CD4-positive, alpha-beta T cell treated with Interleukin-17A for 4 hours (primary cell): ENCODE measurements at places on chromosomes 3 and 15.

DNA sequence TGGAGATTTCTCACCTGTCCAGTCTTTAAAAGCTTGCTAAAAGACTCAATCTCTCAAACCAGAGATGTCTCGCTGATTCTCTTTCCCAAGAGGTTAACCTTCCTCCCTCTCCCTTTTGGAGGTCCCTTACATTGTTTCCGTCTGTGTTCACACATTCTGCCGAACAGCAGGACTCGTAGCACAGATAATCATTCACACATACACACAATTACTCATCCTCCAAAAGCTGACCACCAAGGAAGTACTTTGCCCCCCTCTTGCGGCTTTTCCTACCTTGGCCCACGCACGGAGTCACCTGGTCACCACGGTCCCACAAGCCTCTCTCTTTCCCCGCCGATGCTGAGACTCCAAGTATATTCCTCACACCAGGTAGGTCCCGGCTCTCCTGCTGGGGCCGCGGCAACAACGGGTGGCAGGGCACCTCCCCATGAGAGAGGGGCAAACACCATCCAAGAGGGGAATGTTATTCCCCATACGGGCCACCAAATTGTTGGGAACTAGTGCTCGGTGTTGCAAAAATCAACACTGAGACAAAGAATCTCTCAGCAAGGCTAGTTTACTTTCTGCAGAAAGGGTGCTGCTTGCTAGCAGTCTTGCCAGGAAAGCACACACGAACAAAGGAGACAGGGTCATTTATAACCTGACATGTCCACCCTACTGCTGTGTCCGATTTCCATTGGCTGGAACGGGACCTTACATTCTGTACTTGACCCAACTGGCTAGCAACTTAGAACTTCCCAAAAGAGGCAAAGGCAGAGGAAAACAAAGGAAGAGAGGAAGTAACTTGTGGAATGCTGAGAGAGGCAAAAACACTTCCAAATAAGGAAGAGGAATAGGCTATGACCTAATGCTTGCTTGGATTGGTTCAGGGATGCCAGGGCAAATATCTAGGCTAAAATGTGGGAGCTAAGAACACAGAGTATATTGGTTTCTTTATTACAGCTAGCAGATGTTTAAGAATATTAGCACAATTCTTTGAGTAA is 102.1 kb upstream of the NECTIN3 start:
- DNase-seq = no peak

GRCh38 chr3:187321766-187322165 is 30.2 kb upstream of the MASP1 start:
- DNase-seq = no peak

- no peak for DNase-seq
Observed at GRCh38 chr3:129377615-129378014, 50.8 kb downstream of the EFCAB12 start.

DNA sequence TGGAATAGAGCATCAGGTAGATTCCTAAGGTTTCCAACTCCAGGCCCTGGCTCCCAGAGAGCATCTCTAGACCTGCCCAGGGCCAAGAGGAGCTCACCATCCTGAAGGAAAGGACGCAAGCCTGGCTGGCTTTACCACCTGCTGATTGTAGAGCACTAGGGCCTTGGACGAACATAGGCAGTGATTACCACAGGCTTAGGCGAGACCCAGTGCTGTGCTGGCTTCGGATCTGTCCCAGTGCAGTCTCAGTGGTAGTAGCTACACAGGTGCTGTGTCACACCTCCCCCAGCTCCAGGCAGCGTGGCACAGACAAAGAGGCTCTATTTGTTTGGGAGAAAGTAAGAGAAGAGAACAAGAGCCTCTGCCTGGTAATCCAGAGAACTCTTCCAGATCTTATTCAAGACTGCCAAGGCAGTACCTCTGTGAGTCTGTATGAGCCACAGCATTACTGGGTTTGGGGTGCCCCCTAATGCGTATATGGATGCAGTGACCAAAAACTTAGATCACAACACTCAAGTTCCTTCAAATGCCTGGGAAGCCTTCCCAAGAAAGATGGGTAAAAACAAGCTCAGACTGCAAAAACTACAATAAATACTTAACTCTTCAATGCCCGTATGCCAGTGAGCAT is 25.4 kb downstream of the ISG20 start:
- DNase-seq = peak; percentile 74

GRCh38 chr3:3281024-3281423 is 101.5 kb upstream of the CRBN start:
- DNase-seq = no peak

DNA sequence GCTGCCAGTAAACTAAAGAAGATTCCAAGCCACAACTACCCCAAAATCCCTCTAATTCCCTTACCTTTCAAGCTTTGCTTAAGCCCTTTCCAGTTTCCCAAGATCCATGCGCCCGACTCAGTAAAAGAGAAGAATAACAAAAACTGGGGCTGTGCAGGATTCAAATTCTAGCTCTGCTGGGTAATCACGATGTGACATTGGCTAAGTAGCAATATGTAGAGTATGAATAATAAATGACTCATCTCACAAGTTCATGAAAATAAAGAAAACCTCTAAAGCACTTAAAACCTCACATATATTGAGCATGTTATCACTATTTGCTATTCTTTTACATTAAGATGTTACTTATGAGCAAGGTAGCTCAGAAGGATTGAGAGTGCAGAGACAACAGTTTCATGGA is 522.2 kb upstream of the ZNF717 start:
- no peak for DNase-seq

- DNase-seq = no peak
Observed at GRCh38 chr3:177427540-177427939, 230.3 kb upstream of the TBL1XR1 start.

- DNase-seq = no peak
Observed at GRCh38 chr15:42130246-42130986, 26.0 kb downstream of the PLA2G4F start.

DNA sequence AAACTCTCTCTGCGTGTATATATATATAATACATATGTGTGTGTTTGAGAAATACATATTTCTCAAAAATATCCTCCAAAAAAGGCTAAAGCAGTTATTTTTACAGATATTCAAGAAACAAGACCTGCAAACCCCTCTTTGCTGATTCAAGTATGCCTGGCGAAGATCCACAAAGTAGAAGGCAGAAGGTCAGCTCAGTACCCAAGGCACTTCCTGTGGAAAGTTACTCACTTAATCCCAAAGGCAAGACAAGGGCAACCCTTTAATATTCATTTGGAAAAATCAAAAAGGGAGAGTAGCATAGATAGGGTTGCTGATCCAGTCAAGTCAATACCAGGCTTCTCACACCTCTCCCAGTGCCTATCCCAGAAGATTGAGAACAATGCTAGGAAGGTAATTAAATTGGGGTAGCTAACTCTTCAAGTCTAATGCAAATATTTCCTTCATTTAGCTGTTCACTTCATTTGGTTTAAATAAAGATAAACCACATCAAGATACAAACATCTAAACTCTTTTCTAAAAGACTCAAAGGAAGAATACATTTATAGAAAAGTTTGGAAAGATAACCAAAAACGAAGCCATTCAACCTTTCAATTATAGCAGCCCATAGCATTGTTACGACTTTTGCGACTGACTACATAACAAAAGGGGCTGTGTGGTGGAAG is 7.2 kb downstream of the COX17 start:
- DNase-seq = no peak

- DNase-seq = no peak
Observed at GRCh38 chr3:26343647-26344046, 278.9 kb upstream of the LRRC3B start.

GRCh38 chr15:59540654-59541053 is 70.9 kb upstream of the GCNT3 start:
- no peak for DNase-seq

GRCh38 chr15:77656294-77656693 is 23.6 kb upstream of the LINGO1 start:
- DNase-seq = no peak

GRCh38 chr3:77449459-77450350 is 409.8 kb downstream of the ROBO2 start:
- no peak for DNase-seq

- DNase-seq = no peak
Observed at GRCh38 chr3:136562026-136562425, 190.2 kb downstream of the STAG1 start.

GRCh38 chr15:76114561-76114960 is 54.8 kb downstream of the TMEM266 start:
- no peak for DNase-seq

DNA sequence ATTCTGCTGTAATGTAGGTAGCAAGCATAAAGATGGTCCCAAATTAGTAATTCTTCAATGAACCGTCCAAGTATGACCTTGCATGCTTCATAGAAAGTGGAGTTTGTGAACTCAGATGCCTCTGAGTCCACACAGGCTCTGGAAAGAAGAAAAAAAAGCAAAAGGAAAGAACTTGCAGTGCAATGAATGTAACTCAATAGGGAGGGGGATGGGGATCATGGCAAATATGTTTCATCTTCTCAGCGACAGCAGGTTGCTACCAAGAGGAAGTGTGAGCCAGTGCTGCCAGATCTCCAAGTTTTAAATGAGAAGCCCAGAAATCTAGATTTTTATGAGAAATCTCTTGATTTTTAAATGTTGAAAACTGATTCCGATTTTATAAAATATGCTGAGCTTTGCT is 50.3 kb downstream of the IL20RB start:
- DNase-seq = no peak

DNA sequence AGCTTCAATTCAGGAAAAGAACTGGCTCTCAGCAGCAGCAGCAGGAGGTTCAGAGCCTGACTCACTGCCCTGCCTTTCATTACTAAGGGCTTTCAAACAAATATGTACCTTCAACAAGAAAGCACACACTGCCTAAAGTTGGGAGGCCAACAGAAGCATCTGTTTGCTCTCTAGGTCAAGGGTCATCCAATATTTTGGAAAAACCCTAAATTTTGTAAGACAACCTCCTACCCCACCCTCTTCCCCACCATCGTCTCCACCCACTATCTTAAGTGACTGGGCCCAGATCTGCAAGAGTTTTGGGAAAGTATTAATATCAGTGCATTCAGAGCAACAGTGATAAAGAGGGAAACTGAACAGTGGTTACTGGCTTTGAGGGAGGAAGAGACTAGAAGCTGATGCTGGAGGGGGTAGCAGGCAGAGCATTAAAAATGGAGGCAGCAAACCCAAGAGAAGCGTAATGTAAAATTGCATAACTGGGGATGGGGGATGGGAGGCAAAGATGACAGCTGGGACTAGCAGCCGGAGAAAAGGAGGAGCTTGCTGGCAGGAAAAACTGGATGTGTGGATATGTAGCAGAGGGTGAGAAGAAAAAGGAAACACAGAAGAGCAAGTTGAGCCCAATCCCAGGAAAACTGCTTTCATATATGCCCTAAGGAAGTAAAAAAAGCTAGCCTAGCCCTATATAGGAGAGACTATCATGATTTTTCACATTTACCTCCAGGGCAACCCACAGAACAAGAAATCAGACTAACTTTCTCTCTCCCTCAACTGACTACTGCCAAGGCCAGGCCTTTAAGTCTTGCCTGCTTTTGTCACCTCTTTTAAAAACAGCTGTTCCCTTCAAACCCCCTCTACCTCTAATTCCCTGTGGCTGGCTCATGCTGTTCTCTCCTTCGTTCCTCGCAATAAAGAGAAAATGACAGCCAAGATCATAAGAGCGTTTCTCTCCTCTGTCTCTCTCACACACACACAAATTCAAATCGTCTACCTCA is 31.4 kb downstream of the NPTN start:
- DNase-seq = no peak

DNA sequence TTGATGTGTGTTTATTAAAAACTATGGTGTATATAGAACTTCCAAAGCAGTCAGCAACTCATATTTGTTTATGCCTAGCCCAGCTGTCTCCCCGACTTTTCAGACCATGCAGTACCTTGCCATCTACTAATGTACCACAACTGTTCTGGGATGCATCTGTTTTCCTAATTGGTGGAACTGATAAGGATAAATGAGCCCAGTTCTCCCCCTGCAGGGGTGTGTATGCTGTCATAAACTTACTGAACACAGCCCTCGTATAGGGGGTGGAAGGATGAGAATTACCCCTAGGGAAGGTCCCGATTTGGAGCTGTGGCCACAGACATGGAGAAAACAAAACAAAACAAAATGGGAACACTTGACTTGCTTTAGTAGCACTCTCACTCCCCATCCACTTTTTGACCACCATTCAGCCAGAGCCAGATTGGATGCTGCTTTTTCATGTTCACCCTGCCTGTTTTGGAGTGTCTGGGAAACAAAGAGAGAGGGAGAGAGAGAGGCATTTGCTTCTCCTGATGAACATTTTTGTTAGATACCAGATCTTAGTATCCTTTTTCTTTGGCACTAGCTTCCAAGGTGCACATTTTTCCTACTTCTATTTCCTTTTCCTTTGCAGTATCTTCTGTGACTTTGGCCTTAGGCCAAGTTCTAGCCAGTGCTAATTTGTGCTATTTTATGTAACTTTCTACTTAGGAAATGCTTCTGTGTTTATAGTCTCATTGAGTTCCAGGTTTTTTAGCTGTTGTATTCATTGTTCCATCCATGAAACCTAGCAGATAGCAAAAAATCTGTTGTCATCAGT is 29.1 kb downstream of the CADM2 start:
- DNase-seq = no peak

- no peak for DNase-seq
Observed at GRCh38 chr3:180749796-180750195, 70.5 kb upstream of the CCDC39 start.

GRCh38 chr15:89747708-89748682 is 3.1 kb downstream of the MESP1 start:
- no peak for DNase-seq

- DNase-seq = no peak
Observed at GRCh38 chr15:70438776-70439175, 324.6 kb downstream of the UACA start.

DNA sequence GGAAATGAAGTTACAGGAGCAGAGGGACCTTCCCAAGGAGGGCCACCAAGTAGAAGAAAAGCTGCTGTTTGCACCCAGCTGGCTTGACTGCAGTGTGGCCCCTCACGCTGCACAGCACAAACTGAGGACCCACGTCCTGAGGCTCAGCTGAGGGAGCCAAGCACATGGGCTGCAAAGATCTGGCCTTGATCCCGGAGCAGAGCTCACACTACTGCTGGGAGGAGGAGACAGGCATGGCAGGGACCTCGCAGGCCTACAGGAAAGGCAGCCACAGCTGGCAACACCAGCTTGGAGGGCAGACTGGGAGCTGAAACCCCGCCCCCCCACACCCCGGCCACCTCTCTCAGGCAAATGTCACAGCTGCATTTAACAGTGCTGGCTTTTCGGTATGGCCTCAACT is 39.7 kb downstream of the KLHL25 start:
- DNase-seq = peak; percentile 1

DNA sequence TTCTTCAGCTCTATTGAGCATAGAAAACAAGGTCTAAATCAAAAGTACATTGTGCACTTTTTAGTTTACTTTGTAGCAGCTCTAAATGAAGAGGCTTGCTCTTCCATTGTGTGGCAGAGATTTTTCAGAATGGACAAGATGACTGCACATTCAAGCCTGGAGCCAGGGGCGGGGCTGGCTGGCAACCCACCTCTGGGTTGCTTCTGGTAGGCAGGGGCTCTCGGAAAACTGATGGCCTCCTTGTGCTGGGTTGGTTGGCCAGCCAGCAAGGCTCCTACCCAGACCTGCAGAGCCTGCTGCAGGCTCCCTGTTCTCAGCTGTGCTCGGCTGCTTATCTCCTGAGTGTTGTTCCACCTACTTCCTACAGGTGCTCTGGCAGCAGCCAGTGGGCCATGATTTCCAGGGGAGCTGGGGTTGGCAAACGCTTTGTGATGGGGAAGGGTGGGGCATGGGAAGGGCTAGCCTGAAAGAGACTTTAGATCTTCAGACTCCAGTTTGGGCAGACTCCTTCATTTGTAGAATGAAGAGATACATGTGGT is 8.8 kb downstream of the BSN start:
- no peak for DNase-seq

GRCh38 chr3:149781211-149781610 is 11.1 kb downstream of the ANKUB1 start:
- no peak for DNase-seq
